ENCODE measurements at places on chromosomes 2 and 18. TPM values are rescaled to one million over a fixed set of nuclear protein-coding genes. Genes with fewer than 3 reads are reported as not detected.

EPC2 gene
- 30.8 TPM for total RNA-seq

MALT1 gene
- total RNA-seq, result 20.8 TPM

TPO gene
- total RNA-seq, result 0.75 TPM

PTH2R gene
- 1.1 TPM for total RNA-seq

RGPD4 gene
- not detected for total RNA-seq

TRPM8 gene
- total RNA-seq, result 0.12 TPM

CYBRD1 gene
- total RNA-seq, result 126 TPM

- no peak for DNase-seq
Measured at GRCh38 chr2:101139495-101139894, 11.7 kb downstream of the TBC1D8 start.

DNA sequence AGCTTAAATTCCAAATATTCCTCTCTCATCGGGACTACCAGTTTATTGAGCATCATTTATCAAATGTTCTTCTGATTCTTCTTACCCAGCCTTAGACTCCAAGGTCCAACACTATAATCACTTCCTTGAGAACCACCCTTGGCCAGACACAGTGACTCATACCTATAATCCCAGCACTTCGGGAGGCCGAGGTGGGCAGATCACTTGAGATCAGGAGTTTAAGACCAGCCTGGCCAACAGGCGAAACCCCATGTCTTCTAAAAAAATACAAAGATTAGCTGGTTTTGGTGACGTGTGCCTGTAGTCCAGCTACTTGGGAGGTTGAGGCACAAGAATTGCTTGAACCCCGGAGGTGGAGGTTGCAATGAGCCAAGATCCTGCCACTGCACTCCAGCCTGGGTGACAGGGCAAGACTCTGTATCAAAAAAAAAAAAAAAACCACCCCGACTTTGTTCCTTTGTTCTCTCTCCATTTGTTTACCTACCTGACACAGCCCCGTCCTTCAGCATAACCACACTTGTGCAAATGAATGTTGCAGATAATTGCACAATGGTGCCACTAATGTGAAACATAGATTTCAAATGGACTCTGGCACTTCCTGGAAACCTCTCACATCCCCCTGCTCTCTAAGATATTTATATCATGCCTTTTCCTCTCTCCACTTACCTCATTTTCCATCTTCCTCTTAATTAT, 38.9 kb upstream of the LPIN2 start:
- DNase-seq, result peak; percentile 65

DNA sequence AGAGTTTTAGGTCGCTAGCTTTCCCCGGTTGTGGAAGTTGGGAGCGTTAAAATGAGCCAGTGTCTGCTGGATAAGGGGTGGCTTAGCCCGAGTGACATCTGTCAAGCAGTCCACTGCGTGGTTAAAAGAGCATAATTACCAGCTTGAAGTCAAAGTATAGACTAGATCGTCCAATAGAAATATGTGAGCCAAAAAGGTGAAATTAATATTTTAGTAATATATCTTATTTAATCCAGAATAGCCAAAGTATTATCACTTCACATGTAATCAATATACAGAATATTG, 654 bp downstream of the COMMD1 start:
- no peak for DNase-seq

GRCh38 chr2:95077530-95077825, 44.1 kb downstream of the MRPS5 start:
- no peak for DNase-seq

DNA sequence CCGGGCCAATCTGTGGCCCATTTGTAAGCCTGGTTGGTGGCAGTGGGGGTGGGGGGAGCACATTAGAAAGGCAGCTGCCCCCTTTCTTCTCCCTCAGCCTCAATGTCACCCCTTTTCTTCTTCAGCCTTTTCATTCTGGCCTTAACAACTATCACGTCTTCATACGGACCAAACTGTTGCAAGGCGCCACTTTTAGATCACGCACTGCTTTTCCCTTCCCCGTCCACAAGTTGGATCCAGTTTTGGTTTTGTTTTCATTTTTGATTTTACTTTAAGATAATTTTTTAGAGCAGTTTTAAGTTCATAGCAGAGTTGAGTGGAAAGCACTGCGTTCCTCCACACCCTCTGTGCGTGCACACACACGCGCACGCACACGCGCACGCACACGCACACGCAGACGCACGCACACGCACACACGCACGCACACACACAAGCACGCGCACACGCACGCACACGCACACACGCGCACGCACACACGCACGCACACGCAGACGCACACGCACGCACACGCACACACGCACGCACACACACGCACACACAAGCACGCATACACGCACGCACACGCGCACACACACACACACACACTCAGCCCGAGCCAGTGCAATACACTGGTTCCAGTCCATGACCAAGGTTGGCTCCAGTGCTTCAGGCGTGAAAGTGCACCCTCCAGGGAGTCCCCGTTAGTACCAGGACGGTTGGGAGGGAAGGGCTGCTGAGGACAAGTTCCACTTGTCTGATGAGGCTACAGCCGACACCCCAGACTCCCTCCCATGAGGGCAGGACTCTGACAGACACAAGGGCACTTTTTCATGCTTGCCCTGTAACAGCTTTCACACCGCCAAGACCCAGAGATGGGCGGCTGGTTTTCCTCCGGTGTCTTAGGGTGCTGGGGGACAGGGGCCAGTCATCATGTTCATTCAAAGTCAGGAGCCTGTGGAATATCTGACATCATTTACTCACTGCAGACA, 22.4 kb downstream of the FBLN7 start:
- no peak for DNase-seq

- no peak for DNase-seq
Measured at GRCh38 chr2:46871976-46872381, 43.6 kb downstream of the MCFD2 start.

GRCh38 chr2:94880507-94880906, 9.3 kb downstream of the TEKT4 start:
- no peak for DNase-seq

- DNase-seq, result no peak
Measured at GRCh38 chr2:104444392-104444791, 409.5 kb upstream of the POU3F3 start.

All from mucosa of gallbladder (tissue), 1 donor.